PC-9 (cell line): ENCODE measurements at places on chromosomes 2 and 18. TPM values are rescaled to one million over a fixed set of nuclear protein-coding genes. Genes with fewer than 3 reads are reported as not detected.

The ABCG5 gene
- total RNA-seq = not detected in 2 replicates

The TEX44 gene
- not detected in 2 replicates for total RNA-seq

The ZEB2 gene
- 0.09 and 0.95 TPM in 2 replicates for total RNA-seq

The CHRNA1 gene
- total RNA-seq = not detected in 2 replicates

The CRYGD gene
- total RNA-seq = not detected in 2 replicates

The GTF2A1L gene
- not detected in 2 replicates for total RNA-seq
